Sigmoid colon (tissue), 7 donors: ENCODE measurements at places on chromosomes 5 and 9. TPM values are rescaled to one million over a fixed set of nuclear protein-coding genes. Genes with fewer than 3 reads are reported as not detected.

GRCh38 chr5:95887977-95888376, 65.5 kb upstream of the GLRX start:
- DNase-seq = no peak

DNA sequence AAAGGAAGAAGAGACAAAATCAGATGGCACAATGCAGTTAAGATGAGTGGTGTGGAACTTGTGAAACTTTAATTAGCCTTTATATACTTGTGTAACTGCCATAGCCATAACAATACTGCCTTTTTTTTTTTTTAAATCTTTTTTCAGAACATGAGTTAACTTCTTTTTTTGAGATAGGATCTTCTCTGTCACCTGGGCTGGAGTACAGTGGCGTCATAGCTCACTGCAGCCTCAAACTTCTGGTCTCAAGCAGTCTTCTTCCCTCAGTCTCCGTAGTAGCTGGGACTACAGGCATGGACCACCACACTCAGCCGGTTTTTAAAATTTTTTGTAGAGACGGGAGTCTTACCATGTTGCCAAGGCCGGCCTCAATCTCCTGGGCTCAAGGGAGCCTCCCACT, 37.2 kb downstream of the GPBP1 start:
- no peak for DNase-seq

PLPP7 gene
- total RNA-seq = 19.0 TPM

ZNF366 gene
- 1.8 TPM for total RNA-seq
